Endodermal cell (in vitro differentiated cells): ENCODE measurements at places on chromosomes 4 and X.
A peak's percentile ranks its signal among the peaks of the same experiment; 100 is the strongest.

DNA sequence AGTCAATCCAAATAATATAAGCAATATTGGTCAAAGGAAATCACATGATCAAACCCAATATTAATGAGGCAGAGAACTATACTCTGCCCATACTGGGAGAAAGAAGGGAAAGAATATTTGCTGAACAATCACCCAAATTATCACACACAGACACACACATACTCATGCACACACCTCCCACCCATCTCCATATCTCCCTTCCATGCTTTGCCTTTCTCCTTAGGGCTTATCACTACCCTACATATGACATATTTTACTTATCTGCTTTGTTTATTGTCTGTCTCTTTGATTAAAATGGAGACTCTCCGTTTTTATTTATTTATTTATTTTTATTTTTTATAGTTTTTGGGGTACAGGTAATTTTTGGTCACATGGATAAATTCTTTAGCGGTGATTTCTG, 112.9 kb upstream of the NHS start:
- no peak for DNase-seq

GRCh38 chr4:129358571-129358970, 262.6 kb downstream of the C4orf33 start:
- DNase-seq: no peak

DNA sequence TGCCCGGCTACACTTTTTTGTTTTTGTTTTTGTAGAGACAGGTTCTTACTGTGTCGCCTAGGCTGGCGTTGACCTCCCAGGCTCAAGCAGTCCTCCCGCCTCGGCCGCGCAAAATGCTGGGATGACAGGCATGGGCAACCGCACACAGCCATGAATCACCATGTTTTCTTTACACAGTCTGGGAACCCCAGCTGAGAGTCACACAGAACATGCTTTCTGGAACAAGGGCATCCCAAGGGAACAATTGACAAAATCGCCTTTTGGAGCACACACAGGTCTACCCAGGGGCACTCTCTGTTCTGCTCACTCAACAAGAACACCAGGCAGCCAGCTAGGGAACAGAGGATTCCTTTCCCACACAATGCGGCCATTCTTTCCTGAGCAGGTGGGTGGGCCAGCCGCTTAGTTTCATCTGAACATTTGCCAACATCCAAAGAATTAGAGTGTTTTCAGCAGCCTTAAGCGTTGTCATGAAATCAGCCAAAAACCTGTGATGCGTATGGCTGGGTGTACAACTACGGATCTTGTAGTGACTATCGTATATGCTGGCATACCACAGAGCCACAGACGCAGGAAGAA, 15.7 kb downstream of the PRKX start:
- peak; percentile 53 for DNase-seq

- peak; percentile 82 for DNase-seq
Measured at GRCh38 chrX:66728818-66729271, 90.0 kb upstream of the EDA2R start.

DNA sequence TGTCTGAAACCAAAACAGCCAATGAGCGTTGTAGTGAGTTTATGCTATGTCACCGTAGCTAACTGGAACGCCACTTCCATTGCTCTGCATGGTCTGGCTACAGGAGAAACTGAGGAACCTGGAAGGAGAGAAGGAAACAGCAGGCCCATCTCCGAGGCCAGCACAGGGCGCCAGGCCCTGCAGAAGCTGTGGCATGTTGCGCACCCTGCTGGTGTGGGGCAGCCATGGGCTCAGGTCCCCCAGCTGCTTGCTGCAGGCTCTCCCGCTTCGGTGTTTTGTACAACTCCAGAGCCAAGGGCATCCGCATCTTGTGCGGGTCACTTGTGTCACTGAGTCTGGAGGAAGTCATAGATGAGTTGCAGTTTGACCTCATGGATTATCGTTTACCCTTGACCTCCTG, 89.2 kb downstream of the AFAP1 start:
- no peak for DNase-seq
